ENCODE measurements at places on chromosomes 2 and 18.

GRCh38 chr2:69437751-69438154, 518 bp upstream of the NFU1 start:
- peak; percentile 48 for DNase-seq

GRCh38 chr18:37355772-37356171, 209.8 kb downstream of the CELF4 start:
- no peak for DNase-seq

GRCh38 chr18:76674596-76674995, 147.8 kb upstream of the ZNF236 start:
- DNase-seq, result no peak

DNA sequence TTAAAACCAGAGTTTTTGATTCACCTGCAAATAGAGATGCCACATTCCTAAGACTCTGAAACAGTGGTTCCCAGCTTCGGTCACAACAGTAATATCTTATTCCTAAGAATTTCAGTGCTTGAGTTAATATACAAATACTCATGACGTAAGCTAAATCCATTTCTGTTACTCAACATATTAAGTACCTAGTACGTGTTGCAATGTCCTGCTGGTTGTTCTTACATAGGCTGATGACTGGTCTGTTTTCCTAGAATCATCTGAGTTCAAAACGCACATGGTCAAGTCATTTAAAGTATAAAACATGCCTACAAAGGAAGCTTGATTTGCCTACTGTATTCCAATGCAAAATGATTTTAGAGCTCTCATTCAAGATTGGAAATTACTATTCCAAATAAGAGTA, 7.2 kb downstream of the NCL start:
- DNase-seq, result no peak

GRCh38 chr2:225090746-225091145, 48.5 kb upstream of the DOCK10 start:
- no peak for DNase-seq

DNA sequence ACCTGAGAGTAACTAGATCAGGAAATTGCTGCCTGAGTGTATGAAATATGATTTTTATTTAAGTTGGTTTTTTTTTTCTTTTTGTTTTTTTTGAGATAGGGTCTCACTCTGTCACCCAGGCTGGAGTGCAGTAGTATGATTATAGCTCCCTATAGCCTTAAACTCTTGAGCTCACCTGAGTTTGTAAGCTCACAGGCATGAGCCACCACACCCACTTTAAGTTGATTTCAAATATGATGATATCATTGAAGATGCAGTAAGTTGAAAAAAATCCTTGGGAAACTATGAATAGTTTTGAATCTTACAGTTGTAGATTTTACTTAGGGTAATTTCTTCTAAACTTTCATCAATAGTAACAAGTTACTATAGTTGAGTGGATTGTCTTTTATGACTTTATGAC, 234.7 kb downstream of the ZNF407 start:
- no peak for DNase-seq

DNA sequence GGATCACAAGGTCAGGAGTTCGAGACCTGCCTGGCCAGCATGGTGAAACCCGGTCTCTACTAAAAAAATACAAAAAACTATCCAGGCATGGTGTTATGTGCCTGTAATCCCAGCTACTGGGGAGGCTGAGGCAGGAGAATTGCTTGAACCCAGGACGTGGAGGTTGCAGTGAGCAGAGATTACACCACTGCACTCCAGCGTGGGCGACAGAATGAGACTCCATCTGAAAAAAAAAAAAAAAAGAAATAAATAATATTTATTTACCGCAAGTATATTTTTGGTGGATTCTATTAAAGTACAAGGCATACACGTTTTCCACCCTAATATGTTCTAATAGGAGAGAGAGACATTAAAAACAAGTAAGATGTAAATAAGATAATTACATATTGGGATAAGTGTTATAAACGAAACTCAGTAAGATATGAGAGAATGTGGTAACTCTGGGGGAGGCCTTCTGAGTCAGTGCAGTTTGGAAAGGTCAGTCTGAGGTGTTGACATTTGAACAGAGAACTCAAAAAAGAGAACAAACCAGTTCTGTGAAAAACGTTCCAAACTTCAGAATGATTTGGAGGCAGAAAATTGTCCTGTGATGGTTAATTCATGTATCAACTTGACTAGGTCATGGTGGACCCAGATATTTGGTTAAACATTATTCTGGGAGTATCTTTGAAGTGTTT, 8.8 kb upstream of the POLI start:
- no peak for DNase-seq

DNA sequence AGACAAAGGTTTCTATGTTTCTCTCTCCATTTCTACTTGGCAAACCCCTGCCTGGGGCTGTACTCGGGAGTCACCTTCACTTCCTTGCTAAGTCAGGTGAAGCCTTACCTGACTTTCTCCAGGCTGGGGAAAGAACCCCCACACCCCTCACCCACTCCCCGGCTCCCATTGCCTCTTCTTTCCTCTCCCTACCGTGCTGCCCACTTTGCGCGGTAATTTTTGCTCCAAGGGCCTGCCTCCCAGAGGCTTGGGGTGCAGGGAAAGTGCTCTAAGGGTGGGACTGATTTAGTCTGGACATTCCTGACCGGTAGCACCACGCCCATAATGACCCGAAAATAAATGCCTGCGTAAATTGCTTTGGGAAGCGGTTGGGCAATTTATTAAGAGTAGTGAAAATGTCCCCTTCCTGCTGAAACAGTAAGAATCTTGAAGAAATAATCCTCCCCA, 49.1 kb upstream of the ATP6V1B1 start:
- DNase-seq, result no peak

DNA sequence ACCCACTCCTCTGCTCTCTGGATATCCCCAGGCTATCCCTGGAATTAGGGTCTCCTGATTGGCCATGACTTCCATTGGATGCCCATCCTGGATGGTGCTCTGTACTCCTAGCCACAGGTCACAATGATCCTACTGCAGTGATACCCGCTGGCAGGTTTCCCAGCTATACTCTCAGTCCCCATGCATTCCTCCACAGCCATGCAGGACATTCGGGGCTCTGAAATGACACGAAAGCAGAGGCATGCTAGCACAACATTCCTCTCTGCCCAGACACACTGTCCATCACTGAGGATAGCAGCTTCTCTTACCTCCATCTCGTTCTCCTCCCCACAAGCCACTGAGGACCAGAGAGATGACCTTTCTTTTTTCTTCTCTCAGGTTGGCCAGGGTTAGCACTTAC, 51.7 kb upstream of the SPATS2L start:
- no peak for DNase-seq

DNA sequence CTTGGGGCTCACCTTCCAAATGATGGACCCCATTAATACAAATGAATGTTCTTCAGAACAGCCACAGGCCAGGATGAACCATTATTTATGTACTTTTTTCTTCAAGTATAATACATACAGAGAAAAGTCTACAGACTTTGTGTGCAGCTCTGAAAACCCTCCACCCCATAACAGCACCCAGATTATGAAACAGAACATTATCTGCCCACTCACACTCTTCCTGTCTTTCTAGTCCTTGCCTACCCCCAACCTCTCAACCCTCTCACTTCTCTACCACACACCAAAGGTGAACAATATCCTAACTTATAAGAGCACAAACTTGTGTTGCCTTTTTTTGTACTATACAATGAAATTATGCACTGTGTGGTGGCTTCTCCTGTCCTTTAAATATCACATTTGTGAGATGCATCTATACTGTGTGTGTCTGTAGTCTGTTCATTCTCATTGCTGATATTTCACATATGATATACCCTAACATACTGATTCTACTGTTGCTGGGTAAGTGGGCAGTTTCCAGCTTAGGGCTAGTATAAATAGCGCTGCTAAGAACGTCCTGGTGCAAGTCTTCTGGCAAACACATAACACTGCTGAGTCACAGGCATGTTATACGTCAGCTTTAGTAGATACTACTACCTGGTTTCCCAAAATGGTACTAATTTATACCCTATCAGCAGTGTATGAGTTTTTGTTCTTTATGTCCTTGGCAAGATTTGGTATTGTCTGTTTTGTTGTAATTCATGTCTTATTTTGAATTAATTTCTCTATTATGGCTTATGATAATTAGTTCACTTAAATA, 1.0 kb upstream of the NPHP1 start:
- DNase-seq, result no peak

DNA sequence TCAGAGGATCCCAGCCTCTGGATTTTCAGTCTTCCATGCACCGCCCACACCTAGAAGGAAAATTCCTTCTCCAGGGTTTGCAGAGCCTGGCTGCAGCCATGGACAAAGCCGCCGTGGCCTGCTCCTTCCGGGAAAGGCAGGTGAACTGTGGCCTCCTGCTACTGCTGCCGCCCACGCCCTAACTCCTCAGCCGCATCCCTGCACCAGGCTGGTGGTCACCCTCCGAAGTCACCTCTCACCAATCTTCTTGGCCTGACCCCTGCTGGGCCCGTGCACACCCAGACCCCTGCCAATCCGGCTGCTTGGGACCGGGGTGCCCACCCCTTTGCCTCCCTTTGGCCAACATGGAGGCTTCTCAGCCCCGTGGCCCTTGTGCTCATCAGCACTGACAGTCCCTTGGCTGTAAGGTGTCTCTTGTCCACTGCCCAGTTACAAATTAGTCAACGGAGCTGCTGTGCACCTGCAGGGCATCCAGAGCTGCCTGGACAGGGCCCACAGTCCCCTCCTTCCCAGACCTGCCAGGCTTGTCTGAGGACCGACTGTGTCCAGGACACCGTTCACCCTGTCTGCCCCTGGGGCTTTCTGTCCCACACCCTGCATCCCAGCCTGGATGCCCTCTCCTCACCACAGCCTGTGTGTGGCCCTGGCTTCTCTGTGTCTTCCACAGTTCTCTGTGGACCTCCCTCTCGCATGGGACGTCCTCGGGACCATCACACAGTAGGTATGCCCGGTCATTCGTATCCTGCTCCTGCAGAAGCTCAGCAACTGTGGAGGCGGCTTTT, 130.1 kb upstream of the TPO start:
- no peak for DNase-seq

GRCh38 chr18:3457261-3457724, 7.3 kb downstream of the TGIF1 start:
- DNase-seq, result no peak

GRCh38 chr2:71897137-71897480, 250.6 kb downstream of the CYP26B1 start:
- DNase-seq, result no peak

DNA sequence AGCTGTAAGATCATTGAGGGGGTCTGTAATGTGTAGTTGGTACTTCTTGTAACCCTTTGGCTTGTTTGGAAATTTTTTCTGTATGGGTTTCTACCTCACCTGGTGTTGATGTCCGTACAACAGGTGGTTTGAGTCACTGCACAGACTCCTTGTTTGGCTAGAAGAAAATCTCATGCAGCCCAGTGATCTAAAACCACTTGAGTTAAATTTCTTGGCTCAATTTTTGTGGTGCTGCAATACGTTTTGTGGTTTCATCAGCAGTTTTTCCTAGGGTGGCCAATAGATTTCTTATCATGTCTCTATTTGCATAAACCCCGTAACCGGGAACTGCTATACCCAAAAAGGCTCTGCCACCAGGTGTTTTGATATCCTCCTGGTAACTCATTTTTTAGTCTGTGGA, 43.4 kb downstream of the CERS6 start:
- DNase-seq, result no peak

- DNase-seq, result peak; percentile 49
These were observed 93.6 kb downstream of the ZAP70 start for GRCh38 chr2:97806738-97807618.

- no peak for DNase-seq
These were observed 54.5 kb downstream of the ODC1 start for GRCh38 chr2:10393640-10393982.

DNA sequence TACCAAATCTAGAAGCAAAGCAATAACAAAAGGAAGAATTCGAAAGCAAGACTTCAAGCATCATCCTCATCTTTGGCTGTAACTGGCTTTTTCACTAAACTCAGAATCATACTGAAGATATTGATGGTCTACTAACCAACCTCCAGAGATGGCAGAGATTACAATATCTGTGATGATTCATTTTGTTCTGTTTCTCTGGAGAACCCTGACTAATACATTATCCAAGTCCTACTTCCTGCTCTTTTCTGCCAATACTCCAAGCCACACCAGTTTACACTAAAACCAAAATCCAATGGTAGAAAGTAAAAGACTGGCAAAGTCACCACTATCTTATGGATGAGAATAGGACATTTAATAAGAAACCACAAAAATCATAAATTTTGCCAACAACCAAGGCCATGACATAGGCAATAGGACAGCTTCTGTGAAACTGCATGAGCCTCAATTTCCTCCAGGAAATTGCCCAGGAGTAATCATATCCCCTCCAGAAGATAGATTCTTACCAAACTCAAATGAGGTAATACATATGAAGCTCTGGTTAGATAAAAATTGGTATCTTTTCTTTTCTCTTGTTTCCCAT, 159.8 kb downstream of the METTL4 start:
- no peak for DNase-seq

GRCh38 chr18:78793313-78794070, 186.1 kb upstream of the SALL3 start:
- no peak for DNase-seq

GRCh38 chr2:83168377-83168776, 1290.7 kb downstream of the SUCLG1 start:
- no peak for DNase-seq

- no peak for DNase-seq
These were observed 250.0 kb upstream of the DCC start for GRCh38 chr18:52090005-52090404.

DNA sequence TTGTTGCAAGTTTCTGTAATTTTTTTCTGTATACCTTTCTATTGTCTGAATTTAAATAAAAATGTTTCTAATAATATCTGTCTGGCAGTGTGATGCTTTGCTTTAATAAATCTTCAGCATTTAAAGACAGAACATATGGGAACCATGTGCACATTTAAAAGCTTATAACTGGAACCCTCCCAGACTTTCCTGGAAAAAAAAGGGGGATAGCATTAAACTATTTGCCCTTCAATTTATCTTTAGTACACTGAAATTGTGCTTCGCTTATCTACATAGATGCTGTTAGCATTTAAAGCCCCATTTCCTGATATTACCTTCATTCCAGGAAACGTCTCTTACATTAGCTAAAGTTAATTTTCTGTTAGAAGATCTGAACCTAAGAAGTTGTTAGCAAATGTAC, 64.6 kb downstream of the ZC3H6 start:
- no peak for DNase-seq

GRCh38 chr2:146913476-146913875, 931.4 kb upstream of the ACVR2A start:
- DNase-seq, result no peak

GRCh38 chr2:216943109-216943508, 83.2 kb upstream of the TNP1 start:
- DNase-seq, result no peak

DNA sequence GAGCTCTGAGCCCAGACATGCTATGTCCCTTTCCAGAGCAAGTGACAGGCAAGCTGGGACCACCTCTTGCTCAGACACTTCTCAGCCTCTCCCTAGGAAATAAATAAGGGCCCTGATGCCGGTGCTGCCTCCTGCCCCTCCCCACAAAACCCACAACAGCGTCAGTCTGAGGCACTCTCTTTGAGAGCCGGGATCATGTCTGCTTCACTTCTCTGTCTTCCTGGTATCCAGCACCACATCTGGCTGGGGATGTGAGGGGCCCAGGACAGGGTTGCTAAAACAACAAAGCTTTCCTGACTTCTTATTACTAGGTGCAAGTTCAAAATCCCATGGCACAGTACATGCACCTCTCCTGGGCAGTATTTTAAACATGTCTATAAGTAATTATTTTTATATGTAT, 103.9 kb upstream of the GLI2 start:
- no peak for DNase-seq

GRCh38 chr18:5424903-5425664, 118.7 kb downstream of the EPB41L3 start:
- no peak for DNase-seq

GRCh38 chr2:233280114-233280693, 27.4 kb upstream of the SAG start:
- DNase-seq, result no peak

GRCh38 chr2:128841803-128842202, 523.1 kb upstream of the HS6ST1 start:
- no peak for DNase-seq
